Left ventricle myocardium superior (tissue), 1 donor: ENCODE measurements at places on chromosomes 12 and 14. TPM values are rescaled to one million over a fixed set of nuclear protein-coding genes. Genes with fewer than 3 reads are reported as not detected.

DNA sequence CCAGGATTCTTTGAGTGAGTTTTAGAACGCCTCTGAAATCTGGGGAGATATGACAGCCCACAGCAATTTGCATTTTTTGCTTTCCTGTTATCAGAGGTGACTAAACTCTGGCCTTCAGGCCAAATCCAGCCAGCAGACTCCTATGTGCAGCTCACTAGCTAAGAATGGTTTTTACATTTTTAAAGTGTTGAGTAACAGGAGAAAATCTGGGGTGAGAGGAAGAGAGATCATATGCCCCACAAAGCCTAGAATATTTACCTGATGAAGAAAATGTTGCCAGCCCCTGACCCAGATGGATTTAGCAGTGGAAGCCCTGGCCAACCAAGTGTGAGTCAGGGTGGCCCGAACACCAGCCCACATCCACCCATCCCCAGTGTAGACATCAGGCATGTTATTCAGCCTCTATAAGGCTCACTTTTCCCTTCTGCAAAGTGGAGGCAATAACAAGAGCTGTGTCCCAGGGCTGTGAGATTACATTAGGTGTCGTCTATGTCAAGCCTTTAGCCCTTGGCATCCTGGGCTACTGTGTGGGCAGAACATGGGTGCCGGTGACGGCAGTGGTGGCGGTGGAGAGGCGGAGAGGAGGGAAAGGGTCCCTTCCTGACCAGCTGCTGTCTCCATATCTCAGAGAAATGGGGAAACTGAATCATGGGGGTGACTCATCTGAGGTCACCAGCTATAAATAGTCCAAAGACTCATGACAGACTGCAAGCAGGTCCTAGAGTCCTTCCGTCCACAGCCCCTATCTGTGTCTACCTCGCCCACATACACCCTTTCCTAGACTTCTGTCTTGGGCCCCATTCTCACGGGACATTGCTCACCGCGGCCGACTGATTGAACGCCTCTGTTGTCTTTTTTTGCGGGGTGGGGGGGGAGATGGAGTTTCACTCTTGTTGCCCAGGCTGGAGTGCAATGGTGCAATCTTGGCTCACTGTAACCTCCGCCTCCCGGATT, 32.6 kb upstream of the CD9 start:
- no peak for DNase-seq

DNA sequence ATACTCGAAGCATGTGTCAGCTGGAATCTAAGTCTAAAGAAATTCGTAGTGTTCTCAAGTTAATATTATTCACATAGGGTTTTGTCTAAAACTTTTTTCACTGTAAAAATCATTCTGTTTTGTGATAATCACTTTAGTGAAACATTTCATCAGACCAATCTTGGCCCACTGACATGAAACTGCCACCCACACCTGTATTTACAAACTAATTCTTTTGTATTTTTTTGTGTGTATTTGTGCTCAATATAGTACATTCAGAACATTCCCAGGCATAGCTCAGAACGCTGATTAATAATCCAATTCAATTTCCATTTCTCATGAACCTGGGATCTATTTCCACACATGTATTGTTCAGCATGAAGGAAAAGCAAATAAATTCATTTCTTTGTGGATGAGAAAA, 191.7 kb downstream of the RASSF9 start:
- DNase-seq = no peak

DNA sequence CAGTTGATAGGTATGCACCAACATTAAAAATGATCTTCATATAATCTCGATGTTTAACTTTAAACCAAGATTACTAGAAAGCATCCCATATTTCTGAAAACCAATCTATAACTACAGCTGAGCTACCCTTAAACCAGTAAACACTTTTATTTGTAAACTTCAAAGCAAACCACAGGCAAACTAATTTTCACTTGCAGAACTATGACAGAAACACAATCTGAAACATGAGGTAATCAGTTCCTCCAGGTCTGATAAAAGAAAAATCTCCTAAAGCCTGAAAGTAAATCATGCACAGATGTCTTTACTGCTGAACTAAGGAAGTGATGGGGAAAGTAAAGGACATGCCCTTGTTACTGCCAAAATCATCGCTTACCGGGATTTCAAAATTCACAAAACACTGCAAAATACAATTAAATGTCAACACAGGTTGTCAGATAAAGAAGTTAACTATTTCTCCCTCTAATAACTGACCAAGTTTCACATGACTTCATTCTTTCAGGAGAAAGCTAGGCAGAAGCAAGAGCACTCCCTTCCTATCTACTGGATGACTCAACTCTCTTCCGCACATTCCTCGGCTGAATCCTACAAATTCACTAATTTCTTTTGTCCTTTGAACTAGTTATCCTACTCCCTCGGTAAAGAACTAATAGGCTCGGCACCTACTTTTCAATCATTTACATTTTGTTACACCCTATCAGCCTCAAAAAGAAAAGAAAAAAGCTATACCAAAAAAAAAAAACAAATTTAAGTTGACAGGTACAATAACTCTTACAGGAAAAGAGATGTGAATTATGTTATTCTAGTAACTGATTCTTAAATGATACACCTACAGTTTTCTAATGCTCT, 1.4 kb downstream of the EEA1 start:
- no peak for DNase-seq

DNA sequence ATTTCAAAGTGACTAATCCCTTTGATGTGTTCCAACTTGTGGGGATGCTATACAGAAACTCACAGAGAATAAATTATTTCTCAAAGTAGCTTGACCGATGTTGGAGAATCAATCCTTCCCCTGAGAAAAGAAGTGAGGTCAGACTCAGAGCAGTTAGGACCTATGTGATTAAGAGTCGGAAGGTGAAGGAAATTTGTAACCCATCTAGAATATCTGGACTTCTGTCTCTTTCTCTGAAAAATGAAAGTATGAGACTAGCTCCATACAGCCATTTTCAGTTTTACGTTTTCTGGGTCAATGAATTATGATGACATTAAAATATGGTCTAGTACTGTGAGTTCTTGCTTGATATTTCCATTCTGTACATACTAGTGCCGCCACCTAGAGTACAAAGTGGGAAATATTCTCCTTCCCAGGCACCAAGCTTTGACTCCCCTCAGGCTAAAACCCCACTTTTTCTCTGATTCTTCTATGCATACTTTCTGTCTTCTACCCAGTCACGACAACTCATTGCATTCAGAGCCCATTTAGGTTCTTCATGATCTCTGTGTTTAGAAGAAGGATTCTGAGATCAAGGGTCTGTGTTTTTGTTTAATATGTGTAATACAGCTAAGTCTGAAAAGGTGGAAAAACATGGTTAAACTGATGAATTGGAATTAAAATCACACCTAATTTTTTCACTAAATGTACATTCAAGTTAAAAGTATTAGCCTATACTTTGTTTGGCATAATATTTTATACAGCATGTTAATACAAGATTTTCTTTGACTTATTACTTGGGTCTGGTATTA, 6.9 kb upstream of the NTS start:
- no peak for DNase-seq

DNA sequence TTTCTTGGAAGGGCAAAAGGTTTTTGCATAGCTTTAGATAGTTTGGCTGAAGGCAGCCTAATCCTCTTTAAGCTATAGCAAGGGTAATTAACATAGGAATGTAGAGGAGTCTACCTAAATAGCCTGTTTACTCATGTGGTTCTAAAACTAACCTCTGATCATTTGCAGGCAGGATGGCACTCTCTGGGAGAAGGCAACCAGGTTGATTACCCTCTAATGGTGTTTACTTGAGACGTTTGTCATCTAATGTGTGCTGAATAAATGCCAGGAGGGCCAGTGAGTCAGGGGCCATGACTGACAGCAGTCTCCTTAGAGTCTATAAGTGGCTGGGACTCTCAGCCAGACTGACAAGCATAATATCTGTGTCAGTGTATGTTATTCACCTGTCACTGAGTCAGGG, 286.4 kb downstream of the PCNX1 start:
- no peak for DNase-seq

GRCh38 chr12:68536885-68537485, 73.7 kb upstream of the RAP1B start:
- no peak for DNase-seq

DNA sequence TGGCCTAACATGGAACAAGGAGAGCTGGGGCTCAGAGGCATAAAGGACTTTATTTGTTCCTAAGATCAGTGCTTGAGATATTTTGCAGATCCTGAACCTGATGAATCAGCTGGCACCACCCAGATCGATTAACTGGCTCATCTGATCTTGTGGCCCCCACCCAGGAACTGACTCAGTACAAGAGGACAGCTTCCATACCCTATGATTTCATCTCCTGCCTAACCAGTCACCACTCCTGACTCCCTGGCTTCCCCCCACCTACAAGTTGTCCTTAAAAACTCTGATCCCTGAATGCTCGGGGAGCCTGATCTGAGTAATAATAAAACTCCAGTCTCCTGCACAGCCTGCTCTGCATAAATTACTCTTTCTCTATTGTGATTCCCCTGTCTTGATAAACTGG, 5.1 kb downstream of the C12orf56 start:
- DNase-seq = no peak

Gene MFAP5
- 29.1 TPM for total RNA-seq
